ENCODE measurements at places on chromosomes 6 and 20.

- no peak for DNase-seq
Observed at GRCh38 chr6:129331450-129332138, 378.4 kb downstream of the ARHGAP18 start.

DNA sequence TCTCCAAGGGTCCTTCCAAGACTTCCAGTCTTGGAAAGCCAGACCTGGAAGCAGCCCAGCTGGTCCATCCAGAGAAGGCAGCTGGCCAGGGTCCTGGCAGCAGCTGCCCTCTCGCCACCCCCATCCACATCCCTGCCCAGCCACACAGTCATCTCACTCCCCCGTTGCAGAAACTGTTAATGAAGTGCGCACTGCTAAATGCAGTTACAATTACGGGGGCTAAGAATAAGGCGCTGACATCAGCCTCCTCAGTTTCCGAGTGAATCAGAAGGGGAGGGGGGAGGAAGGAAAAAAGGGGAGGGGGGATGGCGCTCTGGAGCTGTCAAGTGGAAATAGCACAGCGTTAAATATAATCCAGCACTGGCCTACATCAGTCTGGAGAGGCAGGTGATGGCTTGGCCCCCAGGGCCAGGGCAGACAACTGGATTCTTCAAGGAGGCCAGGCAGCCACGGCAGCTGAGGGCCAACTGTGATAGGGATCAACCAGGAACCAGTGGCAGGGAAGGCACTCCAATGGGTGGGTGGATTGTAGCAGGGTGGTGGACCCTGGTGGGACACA is 6.9 kb downstream of the RIMS4 start:
- DNase-seq: no peak

DNA sequence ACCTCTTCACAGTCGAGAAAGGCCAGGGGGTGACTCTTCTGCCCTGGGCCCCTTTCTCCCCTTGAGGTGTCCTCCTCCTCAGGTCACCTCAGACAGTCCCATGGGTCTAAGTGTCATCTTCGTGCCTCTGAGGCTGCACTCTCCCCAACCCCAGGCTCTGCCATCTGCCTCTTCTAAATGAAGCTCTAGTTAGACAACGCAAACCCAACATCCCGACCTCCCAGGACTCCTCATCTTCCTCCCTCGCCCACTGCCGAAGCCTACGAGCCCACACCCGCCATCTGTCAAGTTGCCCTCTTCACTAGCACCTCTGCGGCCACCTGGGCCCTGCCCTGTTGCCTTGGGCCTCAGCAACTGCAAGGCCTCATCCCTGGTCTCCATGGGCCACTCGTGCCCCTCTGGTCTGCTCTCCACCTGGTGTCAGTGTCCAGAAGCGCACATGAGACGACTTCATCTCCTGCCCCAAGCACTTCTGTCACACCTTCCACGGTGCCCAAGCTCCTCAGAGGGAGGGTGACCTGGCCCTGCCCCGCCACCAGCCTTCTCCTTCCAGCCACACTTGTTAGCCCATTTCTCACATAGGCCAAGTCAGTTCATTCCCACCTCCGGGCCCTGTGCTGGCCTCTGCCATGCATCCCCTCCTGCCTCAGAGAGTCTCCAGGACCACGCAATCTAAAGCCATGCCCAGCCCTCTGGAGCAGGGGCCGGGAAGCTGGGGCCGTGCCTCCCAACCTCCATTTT is 53.8 kb downstream of the RRBP1 start:
- no peak for DNase-seq

- DNase-seq: no peak
Observed at GRCh38 chr6:117919275-117919674, 12.2 kb downstream of the SLC35F1 start.

- DNase-seq: no peak
Observed at GRCh38 chr20:8213270-8213669, 81.2 kb downstream of the PLCB1 start.

GRCh38 chr6:70982747-70983146 is 25.9 kb upstream of the B3GAT2 start:
- no peak for DNase-seq
